ENCODE measurements at places on chromosomes 6 and 20.

DNA sequence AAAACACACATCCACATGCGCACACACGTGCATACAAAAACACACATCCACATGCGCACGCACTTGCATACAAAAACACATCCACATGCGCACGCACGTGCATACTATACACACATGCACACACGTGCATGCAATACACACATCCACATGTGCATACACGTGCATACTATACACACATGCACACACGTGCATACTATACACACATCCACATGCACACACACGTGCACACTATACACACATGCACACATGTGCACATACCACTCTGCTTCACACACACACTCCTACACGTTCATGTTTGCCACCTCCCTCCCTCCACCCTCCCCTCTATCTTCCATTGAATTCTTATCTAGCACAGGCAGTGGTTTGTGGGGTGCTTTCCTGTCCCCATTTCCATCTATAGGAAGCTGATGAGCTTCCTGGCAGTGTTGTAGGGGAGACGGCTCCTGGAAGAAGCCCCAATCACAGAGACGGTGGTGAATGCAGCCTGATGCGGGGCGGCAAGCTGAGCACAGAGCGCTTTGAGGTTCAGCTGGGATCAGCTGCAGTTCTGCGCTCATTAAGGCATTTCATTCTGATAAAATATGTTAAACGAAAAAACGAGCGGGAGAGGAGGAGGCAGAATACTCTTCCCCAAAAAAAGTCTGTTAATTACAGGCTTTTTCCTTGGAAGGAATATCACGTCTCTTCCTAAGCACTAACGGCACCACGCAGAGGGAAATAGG lies 287.7 kb downstream of the TAF4 start:
- DNase-seq: no peak

GRCh38 chr6:126632271-126632670 lies 292.4 kb downstream of the CENPW start:
- DNase-seq: no peak

- peak; percentile 13 for DNase-seq
Observed at GRCh38 chr6:18585032-18585573, 198.0 kb downstream of the RNF144B start.

DNA sequence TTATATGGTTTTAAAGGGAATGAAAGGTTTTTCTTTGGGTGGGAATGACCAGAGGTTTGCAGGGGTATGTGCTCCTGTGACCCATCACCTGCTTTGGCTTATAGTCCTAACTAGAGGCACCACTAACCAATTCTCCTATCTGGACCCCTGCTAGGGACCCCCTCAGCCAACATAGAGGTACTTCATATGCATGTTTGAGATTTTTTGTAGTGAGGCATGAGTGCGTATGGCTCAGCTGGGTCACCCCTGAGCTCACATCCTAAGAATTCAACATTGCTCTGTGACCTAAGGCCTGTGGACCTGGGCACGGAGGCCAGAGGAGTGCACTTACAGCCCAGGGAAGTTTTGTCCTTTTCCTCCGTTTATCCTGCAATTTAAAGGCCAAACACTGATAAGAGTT lies 68.4 kb upstream of the EEF1E1 start:
- no peak for DNase-seq

GRCh38 chr6:54070025-54070424 lies 41.2 kb upstream of the MLIP start:
- no peak for DNase-seq

Data from iPS-NIHi11 (cell line).